ENCODE measurements at places on chromosomes 2 and 18. TPM values are rescaled to one million over a fixed set of nuclear protein-coding genes. Genes with fewer than 3 reads are reported as not detected.

C2orf80 gene
- total RNA-seq: not detected

FARP2 gene
- 33.4 TPM for total RNA-seq

ANKRD30BL gene
- total RNA-seq: not detected

STARD6 gene
- not detected for total RNA-seq

CASP8 gene
- 28.2 TPM for total RNA-seq

DYNAP gene
- 25.1 TPM for total RNA-seq

RAD51AP2 gene
- 0.19 TPM for total RNA-seq

TPRKB gene
- 49.8 TPM for total RNA-seq

NOSTRIN gene
- 1.3 TPM for total RNA-seq

BOLA3 gene
- 47.4 TPM for total RNA-seq

TNS1 gene
- 201 TPM for total RNA-seq

MDH1B gene
- not detected for total RNA-seq

MAP2 gene
- 9.2 TPM for total RNA-seq

RSAD2 gene
- total RNA-seq: 1.1 TPM

UGT1A10 gene
- total RNA-seq: 18.5 TPM

GRB14 gene
- not detected for total RNA-seq

ATOH8 gene
- total RNA-seq: 12.1 TPM

All from esophagus squamous epithelium (tissue), 5 donors.